ENCODE measurements at places on chromosomes 16 and 17.

DNA sequence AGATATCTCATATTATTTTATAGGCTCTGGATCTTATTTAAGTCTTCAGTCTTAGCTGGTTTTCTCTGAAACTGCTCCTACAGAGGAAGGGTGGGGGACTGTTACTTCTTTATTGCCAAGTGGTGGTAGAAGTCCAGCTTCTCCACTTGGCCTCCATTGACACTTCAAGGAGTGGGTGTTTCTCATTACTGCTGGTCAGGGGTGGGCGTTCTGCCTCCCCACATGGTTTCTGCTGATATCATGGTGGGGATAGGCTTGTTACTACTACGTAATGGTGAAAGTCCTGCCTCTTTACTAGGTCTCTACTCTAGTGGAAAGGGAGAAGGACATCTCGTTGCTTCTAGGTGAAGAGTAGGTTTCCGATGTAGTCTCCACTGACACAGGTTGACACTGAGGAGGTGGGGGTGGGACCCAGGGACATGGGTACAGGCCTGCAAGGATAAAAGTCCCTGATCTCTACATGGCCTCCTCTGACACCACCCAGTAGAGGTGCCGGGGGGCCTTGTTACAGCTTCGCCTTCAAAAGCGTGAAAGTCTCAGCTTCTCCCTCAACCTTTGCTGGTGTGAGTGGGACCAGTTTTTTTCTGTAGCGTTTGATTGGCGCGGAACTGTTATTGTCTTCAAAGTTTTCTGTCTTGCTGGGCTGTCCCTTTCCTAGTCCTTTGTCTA lies 20.3 kb downstream of the PRAC1 start:
- no peak for DNase-seq

DNA sequence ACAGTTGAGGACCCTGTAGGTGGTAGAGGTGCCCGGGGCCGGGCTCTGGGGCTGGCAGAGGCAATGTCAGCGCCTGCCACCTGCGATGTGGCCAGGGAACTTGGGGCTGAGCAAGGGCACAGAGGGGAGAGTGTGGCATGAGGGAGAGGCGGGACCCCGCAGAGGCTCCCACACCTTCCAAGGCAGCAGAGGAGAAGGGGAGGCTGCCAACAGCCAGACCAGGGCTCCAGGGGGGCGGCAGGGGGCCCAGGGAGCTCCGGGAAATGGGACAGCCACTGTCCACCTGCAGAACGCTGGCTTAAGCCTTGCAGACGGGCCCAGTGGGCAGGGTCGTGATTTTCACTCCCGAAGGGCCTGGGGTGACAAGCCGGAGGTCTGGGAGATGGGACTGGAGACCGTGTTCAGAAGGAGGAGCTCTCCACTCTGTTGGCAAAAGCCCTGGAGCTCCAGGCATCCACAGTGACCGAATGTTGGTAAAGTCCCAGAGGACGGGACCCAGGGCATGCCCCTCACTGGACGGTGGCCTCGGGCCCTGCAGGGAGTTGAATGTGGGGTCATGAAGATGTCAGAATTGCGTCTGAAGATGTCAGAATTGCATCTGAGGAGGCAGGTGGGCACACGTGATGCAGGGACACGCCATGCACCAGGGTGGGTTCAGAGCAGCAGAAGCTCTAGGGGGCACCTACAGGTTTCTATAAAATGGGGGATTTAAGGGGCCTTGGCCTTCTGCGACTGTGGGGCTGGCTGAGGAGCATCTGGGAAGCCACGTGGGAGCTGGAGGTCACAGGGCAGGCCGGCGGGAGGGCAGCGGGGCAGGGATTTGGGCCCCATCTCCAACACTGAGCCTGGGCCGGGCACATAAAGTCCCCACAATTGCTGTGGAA lies 18.6 kb downstream of the CD7 start:
- no peak for DNase-seq

DNA sequence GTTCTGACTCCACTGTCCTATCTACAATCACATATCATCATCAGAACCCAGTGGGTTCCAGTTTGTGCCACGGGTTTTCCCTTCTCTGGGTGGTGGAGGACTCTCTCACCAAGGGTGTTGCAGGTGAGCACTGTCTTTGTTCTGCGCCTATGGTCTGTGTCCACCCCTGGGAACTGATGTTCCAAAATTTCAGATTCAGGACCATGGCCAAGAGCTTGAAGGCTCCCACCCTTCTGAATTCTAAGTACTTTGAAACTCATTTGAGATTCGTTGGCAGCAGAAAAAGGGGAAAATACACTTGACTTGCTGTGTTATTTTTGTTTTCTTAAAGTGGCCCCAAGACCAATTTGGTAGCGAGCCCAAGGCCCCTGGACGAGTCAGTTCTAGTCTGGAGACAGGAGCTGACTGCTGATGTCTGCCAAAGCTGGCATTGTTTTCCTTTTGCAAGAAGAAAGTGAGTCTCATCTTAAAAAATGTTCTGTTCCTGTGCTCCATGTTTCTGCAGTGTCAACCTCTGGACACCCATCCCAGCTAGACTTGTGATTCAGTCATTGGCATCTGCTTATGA lies 310.9 kb downstream of the HAPSTR1 start:
- no peak for DNase-seq

- no peak for DNase-seq
Measured at GRCh38 chr17:78135858-78136500, 5.4 kb downstream of the TMC8 start.

DNA sequence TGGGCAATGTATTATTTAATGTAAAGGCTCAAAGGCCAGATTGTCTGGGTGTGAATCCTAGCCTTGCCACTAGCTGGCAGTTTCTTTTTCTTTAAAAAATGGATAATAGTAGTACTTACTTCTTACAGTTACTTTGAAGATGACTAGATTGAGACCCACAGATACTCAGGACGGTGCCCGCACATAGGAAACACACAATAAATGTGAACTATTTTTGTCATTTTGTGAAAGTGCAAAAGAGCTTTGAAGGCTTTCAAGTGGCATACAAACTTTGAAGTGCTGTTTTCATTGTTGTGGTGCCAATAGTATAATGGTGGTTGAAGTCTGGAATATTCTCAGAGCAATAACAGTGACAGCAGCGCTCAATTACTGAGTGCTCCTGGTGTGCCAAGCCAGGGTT lies 63.6 kb downstream of the OTOA start:
- DNase-seq = no peak

GRCh38 chr17:80794281-80795089 lies 197.2 kb upstream of the CHMP6 start:
- DNase-seq = no peak

- DNase-seq = no peak
Measured at GRCh38 chr16:46850619-46851555, 19.9 kb upstream of the C16orf87 start.

- no peak for DNase-seq
Measured at GRCh38 chr17:66684261-66684660, 150.7 kb upstream of the CACNG5 start.

GRCh38 chr17:9643611-9644010 lies 1.7 kb upstream of the USP43 start:
- no peak for DNase-seq

GRCh38 chr16:51140112-51140511 lies 11.0 kb downstream of the SALL1 start:
- no peak for DNase-seq

DNA sequence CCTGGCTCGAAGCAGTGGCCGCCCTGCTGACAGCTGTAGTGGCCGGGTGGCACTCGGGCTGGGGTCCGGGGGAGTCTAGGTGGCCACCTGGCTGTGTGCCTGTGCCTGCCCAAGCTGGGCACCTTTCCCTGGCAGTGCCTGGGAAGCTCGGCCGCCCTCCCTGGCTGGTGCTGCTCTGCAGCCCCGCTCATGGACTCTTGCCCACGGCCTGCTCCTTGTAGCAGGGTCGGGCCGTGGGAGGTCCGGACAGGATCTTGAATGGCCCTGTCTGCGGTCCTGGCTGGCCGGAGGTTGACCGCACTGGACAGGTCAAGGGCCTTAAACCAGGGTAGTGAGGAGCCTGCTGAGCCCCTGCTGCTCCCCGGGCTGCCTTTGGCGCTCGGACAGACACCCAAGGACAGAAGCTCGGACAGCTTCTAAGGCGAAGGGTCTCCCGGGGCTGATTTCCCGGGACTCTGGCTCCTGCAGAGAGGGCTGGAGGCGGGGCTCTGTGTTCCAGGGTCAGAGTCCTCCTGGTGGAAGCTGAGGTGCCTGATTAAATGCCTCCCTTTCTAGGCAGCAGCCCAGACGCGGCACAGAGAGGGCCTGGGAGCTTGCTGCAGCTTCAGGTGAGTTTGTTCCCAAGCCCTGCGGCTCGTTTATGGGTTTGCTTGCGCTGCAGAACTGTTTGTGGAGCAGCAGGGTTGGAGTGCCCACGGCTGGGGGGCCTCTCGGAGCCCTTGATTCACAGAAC lies 6.0 kb downstream of the CAPN15 start:
- DNase-seq = no peak

DNA sequence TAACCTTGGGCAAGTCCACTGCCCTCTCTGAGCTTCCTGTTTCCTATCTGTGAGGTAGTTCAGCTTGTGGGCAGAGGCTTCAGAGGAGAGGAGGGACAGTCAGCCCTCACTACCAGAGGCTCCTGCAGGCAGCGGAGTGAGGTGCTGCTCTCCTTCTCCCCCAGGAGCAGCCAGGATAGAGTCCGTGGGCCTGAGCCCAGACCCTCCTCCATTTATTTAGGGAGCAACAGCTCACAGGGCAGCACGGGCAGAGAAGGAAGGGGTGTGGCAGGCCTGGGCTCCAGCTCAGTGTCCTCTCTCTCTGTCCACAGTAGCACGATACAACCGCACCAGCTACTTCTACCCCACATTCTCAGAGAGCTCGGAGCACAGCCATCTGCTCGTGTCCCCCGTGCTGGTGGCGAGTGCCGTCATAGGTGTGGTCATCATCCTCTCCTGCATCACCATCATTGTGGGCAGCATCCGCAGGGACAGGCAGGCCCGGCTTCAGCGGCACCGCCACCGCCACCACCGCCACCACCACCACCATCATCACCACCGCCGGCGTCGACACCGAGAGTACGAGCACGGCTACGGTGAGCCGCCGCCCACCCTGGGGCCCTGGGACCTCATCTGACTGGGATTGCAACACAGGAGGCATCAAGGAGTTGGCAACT lies 42.3 kb downstream of the BEAN1 start:
- DNase-seq = no peak

DNA sequence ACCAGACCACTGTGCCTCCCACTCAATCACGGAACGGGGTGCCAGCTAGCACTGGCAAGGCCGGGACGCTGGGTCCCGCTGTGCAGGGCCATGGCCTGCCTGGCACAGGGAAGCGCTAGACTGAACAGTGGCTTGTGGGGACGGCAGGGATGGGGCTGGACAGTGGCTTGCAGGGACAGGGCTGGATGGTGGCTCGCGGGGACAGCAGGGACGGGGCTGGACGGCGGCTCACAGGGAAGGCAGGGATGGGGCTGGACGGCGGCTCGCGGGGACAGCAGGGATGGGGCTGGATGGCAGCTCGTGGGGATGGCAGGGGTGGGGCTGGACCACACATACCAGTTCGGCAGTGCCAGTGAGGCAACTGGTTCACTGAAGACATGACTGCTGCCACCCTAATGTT lies 32.6 kb downstream of the LMF1 start:
- no peak for DNase-seq

GRCh38 chr16:88923926-88924833 lies 52.8 kb downstream of the CBFA2T3 start:
- DNase-seq = no peak

DNA sequence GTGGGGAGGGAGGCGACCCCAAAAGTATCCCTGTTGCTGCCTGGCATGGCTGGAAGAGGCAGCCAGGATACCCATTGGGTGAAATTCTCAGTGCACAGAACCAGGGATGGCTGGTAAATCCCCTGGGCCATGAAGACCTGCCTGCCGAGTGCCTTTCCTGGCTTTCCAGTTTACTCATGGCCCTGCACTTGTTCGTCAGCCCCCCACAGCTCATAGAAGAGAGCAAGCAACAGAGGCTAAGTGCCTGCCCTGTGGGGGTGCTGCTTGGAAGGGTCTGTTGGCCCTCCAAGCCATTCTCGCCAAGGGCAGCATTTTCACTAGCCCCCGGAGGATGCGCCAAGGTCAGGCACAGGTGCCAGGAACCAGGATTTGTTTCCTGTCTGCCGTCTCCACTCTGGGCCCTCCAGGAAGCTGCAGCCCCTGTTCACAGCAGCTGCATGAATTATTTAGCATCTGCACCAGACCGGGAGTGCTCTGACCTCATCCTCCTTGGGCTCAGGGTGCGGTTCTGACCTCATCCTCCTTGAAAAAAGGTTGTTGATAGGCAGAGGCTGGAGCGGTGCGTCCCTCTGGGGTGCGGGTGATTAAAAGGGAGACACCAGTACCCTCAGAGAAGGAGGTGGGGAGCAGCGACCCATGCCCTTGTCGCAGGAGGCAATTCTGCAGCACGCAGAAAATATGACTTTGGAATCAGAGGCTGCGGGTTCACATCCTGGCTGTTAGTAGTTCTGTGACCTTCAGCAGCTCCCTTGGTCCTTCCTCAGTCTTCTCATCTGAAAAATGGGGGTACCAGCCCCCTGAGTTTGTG lies 14.2 kb upstream of the CD300A start:
- DNase-seq = peak; percentile 38

DNA sequence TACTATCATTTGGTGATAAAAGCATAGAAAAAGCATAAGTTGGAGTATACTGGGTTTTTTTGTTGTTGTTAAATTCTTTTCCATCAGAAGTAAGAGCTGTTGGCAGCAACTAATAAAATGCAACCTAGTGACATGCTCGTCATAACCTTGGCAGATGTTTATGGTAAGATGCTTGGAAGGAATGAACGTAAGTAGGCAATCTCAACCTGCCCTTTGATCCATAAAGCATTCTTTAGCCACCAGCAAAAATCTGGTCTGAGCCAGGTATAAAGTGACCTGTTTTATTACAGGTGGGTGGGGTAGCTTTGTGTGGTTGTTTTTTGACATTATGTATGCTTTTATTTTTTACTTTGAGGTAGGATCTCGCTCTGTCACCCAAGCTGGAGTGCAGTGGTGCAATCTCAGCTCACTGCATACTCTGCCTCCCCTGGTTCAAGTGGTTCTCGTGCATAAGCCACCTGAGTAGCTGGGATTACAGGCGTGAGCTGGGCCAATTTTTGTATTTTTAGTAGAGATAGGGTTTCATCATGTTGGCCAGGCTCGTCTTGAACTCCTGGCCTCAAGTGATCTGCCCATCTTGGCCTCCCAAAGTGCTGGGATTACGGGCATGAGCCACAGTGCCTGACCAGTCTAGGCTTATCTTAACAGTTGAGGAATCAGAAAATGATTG lies 22.0 kb downstream of the WSB1 start:
- DNase-seq = no peak

- DNase-seq = peak; percentile 86
Measured at GRCh38 chr17:35390663-35391062, 17.2 kb upstream of the SLFN11 start.

DNA sequence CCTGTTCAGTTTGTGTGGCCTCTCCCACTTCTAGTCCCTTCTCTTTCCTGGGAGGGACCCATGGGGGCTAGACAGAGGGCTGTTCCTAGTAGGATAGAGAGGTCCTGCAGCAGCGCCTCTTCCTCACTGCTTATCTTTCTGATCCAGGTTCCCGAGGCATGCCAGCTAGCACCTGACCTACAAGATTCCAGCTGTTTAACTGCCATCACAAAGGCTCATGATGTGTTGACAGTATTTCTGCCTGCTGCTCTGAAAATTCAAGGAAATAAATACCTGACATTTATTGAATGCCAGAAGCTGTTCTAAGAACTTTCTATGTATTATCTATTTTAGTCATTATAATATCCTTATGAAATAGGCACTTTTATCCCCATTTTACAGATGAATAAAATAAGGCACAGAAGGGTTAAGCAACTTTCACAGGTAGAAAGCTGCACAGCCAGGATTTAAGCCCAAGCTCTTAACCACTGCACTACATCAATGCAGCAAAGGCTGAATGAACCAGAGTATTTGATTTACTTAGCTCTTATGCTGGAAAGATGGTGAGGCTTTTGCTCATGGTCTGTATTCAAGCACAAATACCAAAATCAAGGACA lies 38.8 kb downstream of the HEATR6 start:
- DNase-seq = no peak

Measured in NB4 (cell line).